Ascending aorta (tissue), 2 donors: ENCODE measurements at places on chromosomes 13 and 19.

DNA sequence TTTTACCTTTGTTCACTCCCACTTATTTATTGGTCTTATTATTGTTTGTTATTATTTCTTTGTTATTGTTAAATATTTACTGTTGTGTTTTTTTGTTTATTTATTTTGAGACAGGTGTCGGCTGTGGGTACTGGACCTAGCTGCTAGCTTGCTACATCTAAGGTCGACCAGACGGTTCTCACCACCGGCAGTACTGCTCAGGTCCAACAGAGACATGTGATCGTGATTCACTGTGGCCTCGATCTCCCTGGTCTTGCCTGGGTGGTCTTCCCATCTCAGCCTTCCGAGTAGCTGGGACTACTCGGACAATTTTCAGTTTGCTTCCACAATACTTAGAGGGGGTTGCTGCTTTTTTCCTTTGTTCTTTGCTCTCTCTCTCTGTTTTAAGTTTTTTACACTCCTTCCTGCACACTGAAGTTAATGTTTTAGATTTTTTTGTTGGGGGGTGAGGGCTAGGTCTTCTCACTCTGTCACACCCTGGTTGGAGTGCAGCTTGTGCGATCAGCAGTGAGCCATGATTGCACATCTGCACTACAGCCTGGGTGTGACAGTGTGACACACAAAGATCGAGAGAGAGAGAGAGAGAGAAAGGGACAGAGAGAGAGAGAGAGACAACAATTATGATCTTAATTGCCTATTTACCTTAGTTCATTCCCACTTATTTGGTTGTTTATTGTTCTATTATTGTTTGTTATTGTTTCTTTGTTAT lies 1432.4 kb downstream of the UQCRFS1 start:
- no peak for DNase-seq

- no peak for DNase-seq
Measured at GRCh38 chr19:54661846-54662481, 821 bp upstream of the LILRB4 start.

DNA sequence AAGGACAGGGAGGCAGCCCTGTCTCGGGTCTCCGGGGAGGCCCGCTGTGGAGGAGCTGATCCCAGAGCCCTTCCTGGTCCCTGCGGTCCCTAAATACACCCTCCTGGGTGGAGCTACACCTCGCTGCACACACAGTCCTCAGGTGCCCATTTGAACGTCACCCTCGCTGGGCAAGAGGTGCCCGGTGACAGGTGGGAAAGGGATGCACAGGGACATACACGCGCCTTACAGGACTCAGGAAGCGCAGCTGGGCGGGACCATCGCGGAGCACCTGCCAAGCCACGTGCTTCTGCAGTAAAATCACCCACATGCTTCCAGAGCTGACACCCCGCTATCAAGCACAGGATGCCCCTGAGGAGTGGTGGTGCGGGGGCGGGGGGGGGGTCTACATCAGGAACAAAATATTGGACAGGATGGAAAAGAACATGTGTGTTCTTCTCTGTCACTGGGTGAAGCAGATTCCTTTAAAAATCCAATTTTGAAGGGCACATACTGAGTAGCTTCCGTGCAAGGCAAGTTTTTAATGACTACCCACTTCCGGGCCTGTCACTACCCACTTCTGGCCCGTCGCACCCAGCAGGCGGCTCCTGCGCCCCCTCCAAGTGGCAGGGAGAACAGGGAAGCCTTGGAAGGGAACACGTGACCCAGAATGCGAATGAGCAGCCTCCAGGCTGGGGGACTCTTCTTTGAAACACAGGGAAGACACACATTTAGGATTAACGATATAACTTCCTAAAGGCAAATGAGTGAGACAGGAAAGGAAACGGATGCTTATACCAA lies 78.9 kb downstream of the COL4A1 start:
- DNase-seq = no peak

GRCh38 chr13:24911133-24911908 lies 147.4 kb downstream of the RNF17 start:
- DNase-seq = no peak

GRCh38 chr19:50648659-50649058 lies 586 bp upstream of the C19orf81 start:
- DNase-seq = no peak

DNA sequence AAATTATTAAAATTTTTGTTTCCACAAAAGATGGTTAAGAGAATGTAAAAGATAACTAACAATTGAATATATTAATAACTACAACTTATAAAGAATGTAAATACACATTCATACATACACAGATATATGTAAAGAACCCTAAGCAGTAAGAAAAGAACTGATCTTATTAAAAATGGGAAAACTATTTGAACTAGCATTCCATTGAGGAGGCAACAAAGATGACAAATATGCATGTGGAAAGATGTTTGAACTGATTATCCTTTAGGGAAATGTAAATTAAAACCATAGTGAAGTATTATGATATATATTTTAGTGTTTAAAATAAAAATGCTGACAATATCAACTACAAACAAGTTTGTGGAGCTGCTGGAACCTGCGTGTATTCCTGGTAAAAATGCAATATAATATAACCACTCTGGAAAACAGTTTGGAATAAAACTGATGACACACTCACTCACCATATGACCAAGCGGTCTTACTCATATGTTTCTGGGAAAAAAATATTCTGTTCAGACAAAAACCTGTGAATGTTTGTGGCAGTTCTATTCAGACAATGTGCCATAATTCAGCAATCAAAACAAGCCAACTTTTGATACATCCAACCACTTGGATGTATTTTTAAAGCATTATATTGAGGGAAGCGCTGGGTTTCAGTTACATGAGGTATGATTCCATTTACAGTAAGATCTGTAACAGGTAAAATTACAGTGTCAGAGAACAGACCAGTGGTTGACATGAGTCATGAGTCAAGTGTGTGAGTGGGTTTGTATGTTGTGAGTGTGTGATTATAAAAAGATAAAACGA lies 694.4 kb upstream of the SLITRK5 start:
- DNase-seq = no peak

GRCh38 chr19:932648-933552 lies 7.1 kb downstream of the ARID3A start:
- DNase-seq = no peak

- no peak for DNase-seq
Measured at GRCh38 chr13:46698910-46699460, 98.0 kb downstream of the ESD start.

DNA sequence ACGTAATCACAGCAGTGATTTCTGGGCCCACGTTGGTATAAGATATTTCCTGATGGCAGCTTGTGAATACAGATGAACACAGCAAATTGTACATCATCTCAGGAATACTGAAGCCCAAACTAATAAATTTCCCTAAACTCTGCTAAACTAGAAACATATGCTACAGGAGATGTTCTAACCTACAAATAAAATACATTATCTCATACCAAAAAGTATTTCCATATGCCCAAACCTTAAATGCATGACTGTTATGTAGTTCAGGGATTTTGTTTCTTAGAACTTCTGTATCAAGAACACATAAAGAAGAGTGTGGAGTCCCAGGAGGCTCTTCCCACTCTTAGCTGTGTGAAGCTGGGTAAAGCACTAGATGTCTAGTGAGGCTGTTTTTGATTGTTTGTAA lies 138.4 kb downstream of the RFC3 start:
- DNase-seq = no peak

- DNase-seq = no peak
Measured at GRCh38 chr19:8398311-8398771, 8.2 kb downstream of the RAB11B start.

- DNase-seq = no peak
Measured at GRCh38 chr19:58584498-58585441, 11.6 kb upstream of the MZF1 start.

- no peak for DNase-seq
Measured at GRCh38 chr13:27053210-27053884, 118.3 kb downstream of the USP12 start.

GRCh38 chr19:36528921-36529518 lies 949 bp upstream of the ZNF260 start:
- DNase-seq = no peak

- no peak for DNase-seq
Measured at GRCh38 chr19:5522106-5522505, 45.6 kb downstream of the TINCR start.

DNA sequence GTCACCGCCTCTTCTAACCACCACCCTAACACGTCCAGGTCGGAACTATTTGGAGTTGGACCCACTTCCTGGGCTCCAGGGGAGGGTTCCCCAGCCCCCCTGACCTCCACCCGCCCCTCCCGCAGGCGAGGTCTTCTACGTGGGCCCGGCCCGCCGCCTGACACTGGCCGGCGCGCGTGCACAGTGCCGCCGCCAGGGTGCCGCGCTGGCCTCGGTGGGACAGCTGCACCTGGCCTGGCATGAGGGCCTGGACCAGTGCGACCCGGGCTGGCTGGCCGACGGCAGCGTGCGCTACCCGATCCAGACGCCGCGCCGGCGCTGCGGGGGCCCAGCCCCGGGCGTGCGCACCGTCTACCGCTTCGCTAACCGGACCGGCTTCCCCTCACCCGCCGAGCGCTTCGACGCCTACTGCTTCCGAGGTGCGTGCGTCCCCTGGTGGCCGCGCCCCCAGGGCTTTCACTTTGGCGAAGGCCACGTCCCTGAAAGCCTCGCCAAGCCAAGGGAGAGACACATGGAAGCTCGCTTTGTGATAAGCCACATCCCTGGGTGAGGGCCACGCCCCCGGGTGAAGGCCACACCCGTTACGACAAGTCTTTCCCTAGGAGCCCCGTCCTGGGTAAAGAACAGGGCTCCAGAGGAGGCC lies 13.2 kb downstream of the NCAN start:
- no peak for DNase-seq

DNA sequence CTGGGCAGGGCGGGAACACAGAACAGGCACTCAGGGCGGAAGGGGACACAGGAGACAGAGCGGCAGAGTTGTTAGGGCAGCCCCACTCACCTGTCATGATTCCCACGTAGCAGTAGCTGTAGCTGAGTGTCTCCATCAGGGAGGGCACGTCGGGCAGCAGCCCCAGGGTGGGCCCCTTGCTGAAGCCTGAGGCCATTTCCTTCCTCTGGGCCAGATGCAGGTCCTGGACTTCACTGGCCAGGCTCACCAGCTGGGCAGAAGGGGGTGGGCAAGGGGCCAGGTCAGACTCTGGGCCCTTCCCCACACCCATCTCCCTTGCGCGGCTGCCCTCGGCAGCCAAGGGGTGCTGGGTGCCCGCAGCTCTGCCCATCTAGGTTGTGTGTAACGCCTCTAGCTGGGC lies 5.9 kb downstream of the MBOAT7 start:
- DNase-seq = no peak

DNA sequence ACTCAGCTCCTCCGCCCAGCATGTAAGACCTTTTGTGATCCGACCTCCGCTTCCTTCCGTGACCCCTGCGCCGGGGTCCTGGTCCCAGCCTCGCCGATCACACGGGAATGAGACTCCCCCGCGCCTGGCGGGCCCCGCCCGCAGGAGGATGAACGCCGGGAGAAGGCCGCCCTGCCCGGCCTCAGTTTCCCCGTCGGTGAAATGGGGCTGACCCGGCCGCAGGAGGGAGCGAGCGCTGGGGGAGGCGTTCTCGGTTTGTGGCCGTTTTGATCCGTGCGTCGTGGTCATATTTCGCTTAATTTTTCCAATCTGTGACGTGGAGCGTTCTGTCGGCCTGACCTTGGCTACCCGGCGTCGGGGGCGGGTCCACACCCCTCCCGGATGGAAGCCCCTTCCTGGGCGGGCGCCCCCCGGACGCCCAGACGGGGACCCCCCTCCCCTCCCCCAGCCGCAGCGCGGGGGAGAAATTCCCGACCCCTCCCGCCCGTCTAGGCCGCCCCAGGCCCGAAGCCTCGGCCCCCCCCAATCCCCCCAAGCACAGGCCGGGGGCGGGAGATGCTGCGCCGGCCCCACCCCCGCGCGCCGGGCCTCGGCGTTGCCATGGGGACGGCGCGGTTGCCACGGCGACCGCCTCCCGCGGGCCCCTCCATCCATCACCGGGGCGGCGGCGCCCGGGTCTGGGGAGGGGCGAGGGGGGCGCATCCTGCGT lies 11.1 kb downstream of the PALM start:
- DNase-seq = no peak

DNA sequence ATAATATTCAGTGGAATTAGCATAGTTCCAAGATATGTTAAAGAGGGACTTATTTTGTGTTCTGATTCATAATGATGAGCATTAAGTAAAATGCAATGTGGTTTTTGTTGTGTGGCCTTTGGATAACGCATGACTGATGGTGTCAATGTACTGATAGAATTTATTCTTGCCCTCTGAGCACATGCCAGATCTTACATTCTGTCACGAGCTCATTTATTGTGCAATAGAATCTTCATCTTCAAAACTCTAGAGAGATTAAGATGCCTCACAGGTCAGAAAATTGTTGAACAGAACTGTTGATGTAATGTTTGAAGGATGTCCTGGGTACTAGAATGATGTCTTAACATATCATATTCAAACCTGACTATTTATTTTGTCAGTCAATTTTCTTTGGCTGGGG lies 148.0 kb upstream of the HTR2A start:
- no peak for DNase-seq

- DNase-seq = no peak
Measured at GRCh38 chr19:17737690-17738153, 13.6 kb upstream of the FCHO1 start.

DNA sequence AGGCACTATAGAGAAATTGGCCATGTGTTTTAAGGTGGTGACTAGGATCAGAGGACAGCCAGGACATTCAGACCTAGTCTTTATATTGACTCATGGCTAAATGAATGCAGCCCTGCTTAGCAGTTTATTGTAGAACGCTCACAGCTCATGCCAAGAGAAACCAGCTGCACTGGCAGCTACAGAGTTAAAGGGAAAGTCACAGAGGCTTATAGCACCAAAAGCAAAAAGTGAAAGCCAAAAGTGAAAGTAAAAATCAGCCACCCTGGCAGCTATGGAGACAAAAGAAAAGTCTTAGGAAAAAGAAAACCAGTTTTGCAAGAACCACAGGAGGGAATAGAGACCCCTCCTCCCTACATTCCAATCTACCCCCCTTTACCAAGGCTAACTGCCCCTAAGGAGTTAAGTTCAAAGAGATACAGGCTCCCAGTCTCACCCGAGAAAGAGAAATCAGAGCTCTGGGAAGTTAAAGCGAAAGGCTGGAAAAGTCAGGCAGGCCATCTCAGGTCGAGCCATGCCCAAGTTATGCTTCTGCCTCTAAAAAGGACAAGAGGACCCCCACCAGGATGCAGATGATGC lies 99.0 kb downstream of the ZNF429 start:
- no peak for DNase-seq

DNA sequence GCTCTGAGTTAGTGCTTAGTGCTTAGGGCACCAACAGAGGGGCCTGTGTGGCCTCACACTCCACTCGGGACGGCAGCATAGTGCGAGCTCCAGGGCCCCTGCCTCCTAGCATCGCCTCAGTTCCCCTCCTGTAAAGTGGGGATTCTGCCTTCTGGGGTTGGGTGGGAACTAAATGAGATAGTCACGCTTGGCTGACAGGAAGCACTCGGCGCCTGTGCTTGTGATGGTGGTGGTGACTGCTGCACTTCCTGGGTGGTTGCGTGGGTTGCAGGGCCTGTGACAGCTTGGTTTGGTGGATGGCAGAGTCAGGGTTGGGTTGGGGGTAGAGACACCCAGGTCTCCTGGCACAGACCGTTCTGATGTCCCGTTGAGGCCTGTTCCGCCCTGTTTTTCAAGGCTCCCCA lies 7.7 kb downstream of the PLEKHF1 start:
- no peak for DNase-seq

- no peak for DNase-seq
Measured at GRCh38 chr13:26246154-26246553, 7.8 kb upstream of the CDK8 start.

- no peak for DNase-seq
Measured at GRCh38 chr19:3383121-3383722, 16.8 kb downstream of the NFIC start.
